Inflammatory macrophage treated with lipopolysaccharide for 1 hour (primary cell): ENCODE measurements at places on chromosomes 5 and 9.

GRCh38 chr9:74765481-74765971 is 122.2 kb downstream of the TRPM6 start:
- peak; percentile 17 for DNase-seq

DNA sequence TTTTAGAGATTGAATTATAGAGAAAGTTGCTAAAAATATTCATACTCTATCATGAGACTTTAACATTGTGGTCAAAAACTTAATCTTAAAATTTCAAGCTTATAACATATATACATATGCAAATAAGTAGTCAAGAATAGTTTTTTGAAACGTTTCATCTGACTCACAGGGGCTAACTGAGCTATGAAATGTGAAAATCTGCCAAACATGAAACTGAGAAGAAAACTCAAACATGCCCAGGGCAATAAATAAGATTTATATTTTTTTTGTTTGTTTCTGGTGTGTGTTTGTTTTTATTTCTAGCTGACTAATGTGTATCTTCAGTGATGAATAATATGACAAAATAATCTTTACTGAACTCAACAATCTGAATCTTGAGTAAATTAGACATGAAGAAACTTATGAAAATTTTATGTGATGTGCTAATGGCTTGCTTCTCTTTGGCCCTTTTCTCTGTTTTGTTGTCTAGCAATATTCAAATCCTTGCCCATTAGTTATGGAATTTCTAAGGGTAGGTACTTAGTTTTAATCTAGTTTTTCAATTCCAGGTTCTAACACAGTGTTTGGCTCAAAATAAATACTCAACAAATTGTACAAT is 99.9 kb downstream of the FAM174A start:
- DNase-seq, result peak; percentile 5

DNA sequence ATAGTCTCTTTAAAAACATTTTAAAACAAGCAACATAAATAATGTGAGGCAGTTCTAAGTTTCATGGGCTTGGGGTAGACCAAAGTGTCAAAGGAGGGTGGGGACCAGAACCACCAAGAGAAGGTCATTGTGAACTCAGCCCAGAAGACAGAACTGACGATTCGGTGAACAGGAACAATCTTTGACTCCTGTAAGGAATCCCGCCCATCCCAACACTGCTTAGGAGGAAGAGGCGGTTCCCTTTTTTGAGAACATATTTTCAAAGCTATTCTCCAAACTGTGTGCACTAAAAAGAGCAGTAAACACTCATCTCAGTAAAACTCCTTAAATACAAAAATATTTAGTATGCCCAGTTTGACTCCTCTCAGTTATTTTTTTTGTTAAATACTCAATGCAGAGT is 176.5 kb upstream of the TLE4 start:
- peak; percentile 2 for DNase-seq

DNA sequence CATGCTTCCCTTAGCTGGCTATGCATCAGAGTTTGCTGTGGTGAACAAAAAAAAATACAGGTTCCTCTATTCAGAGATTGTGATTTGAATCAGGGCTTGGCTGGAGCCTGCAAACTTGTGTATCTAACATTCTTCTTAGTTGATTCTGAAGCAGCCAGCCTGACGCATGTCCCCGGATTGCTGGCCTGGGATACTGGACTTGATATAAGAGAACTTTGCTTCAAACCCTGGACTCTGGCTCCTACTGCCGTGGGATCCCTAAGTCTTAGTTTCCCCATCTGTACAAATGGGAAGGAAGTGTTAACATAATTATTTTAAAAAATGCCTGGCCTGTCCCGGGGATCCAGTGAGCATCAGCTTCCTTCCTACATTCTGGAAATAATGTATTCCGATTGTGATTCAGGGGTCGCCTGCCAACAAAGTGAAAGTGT is 292.8 kb downstream of the ARHGEF28 start:
- no peak for DNase-seq

DNA sequence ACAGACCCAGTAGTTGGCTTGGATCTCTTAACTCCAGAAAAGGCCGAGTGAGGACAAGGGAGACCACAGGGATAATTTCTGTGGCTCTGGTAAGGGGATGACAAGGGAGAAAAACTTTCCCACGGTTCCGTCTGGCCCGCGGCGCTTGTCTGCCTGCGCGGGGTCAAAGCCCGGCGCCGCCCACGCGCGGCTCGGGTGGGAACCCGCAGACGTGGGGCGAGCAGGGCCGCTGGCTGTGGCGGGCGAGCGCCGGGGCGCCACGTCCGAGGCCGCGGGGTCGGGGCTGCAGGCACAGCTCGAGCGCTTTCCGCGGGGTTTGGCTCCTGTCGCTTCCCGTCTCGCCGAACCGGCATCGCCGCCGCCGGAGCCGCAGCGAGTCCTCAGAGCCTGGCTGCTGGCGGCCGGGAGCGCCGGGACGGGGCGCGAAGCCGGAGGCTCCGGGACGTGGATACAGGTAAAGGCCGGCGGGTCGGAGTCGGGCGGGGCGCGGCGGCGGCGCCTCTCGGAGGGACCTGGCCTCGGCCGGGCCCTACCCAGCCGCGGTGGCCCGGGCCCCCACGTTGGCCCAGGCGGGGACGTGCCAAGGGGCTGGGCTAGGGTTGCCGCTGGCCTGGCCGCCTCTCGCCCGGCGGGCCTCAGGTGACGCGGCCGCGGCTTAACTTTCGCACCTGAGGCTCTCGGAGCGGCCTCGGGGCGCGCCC is at the start of gene RNF180:
RNF180 (plus strand) TSS at position 344 of the 701 bp plus-strand sequence. CDS start 34,965 bp downstream, outside the sequence.
- no peak for DNase-seq

- no peak for DNase-seq
Measured at GRCh38 chr5:15248731-15249130, 251.2 kb upstream of the FBXL7 start.
